ENCODE measurements at places on chromosomes 11 and 22. TPM values are rescaled to one million over a fixed set of nuclear protein-coding genes. Genes with fewer than 3 reads are reported as not detected.

The TMEM45B gene
- 2.3 TPM for total RNA-seq

The KIRREL3 gene
- total RNA-seq = 6.4 TPM

The CCDC15 gene
- 1.5 TPM for total RNA-seq

The CADM1 gene
- total RNA-seq = 28.2 TPM

The LRRC4C gene
- not detected for total RNA-seq

The P2RY6 gene
- total RNA-seq = 0.41 TPM

The CCDC87 gene
- total RNA-seq = 0.61 TPM

The OR8A1 gene
- not detected for total RNA-seq

The TRIM22 gene
- total RNA-seq = 7.4 TPM

The CARD16 gene
- not detected for total RNA-seq

The MUC6 gene
- not detected for total RNA-seq

The ANKK1 gene
- total RNA-seq = not detected

The FAM111B gene
- total RNA-seq = 7.5 TPM

The ACTN3 gene
- total RNA-seq = not detected

The SMIM35 gene
- total RNA-seq = not detected

The OR56A1 gene
- total RNA-seq = not detected

The NXPE1 gene
- not detected for total RNA-seq

The CHEK1 gene
- total RNA-seq = 13.9 TPM

The SCGB1C1 gene
- not detected for total RNA-seq

The PAX6 gene
- total RNA-seq = 4.7 TPM

The ATG2A gene
- 11.1 TPM for total RNA-seq

The EFCAB6 gene
- total RNA-seq = 3.9 TPM

The CASP5 gene
- total RNA-seq = not detected

The ELP4 gene
- 31.7 TPM for total RNA-seq

The FGF19 gene
- not detected for total RNA-seq

The KCNQ1OT1 gene
- under 0.01 TPM for total RNA-seq

The RAB36 gene
- total RNA-seq = 10.9 TPM

The MISFA gene
- total RNA-seq = not detected

The SGSM1 gene
- 0.06 TPM for total RNA-seq

The APOBEC3A gene
- total RNA-seq = not detected

The SPA17 gene
- total RNA-seq = 7.3 TPM

The OR5F1 gene
- not detected for total RNA-seq

The PHF21A gene
- total RNA-seq = 1.2 TPM

The GGTLC3 gene
- not detected for total RNA-seq

The PDE2A gene
- total RNA-seq = 1.5 TPM

The CALCA gene
- total RNA-seq = not detected

The NPAS4 gene
- not detected for total RNA-seq

The BIK gene
- total RNA-seq = 27.0 TPM

The PNPLA3 gene
- total RNA-seq = 1.8 TPM

The CFAP300 gene
- total RNA-seq = 5.2 TPM
